ENCODE measurements at places on chromosomes 3 and 15.

GRCh38 chr3:13106308-13107001, 33.2 kb upstream of the IQSEC1 start:
- DNase-seq = no peak

- no peak for DNase-seq
Measured at GRCh38 chr3:150458001-150458400, 49.9 kb downstream of the TSC22D2 start.

DNA sequence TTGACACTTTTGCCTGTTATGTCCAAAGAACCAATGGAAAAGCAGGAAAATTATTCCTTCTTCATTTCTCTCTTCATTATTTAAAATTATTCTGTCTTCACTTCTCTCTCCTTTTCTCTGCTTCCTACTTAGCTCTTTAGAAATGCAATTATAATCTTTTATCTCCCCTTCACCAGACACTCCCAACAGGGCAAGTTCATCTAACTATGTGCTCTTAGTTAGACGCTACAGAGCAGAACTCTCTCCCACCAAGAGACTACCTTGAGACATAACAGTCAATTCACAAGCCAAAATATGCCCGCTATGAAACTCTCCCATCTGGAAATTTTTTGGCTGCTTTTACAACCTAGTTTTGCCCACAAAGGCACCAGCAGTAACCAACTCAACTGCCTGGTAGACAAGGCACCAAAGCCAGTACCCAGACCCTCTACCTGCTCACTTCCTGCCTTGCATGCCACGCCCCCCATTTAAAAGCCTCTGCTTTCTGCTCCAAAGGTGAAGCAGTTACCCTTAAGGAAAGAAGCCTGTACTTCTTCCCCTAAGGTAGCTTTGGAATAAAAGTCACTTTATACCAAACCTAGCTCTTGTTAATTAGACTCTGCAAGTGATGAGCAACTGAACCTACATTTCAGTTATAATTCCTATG, 28.1 kb downstream of the CCRL2 start:
- DNase-seq = no peak

DNA sequence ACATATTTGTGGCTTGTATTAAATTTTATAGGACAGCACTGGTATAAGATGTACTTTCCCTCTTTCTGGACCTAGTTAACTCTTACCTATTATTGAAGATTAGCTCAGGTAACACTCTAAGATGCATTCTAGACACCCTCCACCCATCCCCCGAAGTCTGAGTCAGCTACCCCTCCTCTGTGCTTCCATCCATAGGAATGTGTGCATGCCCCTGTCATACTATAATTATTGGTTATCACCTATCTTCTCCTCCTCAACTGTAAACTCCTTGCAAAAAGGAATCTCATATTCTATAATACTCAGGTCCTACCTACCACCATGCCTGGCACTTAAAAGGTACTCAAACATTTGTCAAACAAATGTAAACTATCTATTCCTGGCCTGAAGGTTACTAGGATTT, 3.0 kb downstream of the PEAK1 start:
- no peak for DNase-seq

- no peak for DNase-seq
Measured at GRCh38 chr3:77799278-77799677, 759.4 kb downstream of the ROBO2 start.

GRCh38 chr3:99031778-99032177, 130.3 kb upstream of the DCBLD2 start:
- DNase-seq = no peak

GRCh38 chr3:131846296-131846924, 188.4 kb downstream of the CPNE4 start:
- no peak for DNase-seq

All from stimulated activated CD8-positive, alpha-beta memory T cell treated with anti-CD3 and anti-CD28 coated beads, Interleukin-7, amount 100 ng/mL, for 24 hours (primary cell).